ENCODE measurements at places on chromosomes 13 and 19.

- DNase-seq: no peak
These were observed 157.0 kb downstream of the KLF5 start for GRCh38 chr13:73215823-73216222.

GRCh38 chr19:12639901-12640613 is 26.5 kb downstream of the MAN2B1 start:
- peak; percentile 94 for DNase-seq

- no peak for DNase-seq
These were observed 24.3 kb downstream of the COL4A2 start for GRCh38 chr13:110331362-110331761.

- DNase-seq: no peak
These were observed 913 bp downstream of the MZF1 start for GRCh38 chr19:58572026-58572817.

GRCh38 chr13:24500977-24501376 is 11.6 kb downstream of the PARP4 start:
- no peak for DNase-seq

GRCh38 chr13:31986676-31987470 is 44.7 kb upstream of the FRY start:
- DNase-seq: no peak

DNA sequence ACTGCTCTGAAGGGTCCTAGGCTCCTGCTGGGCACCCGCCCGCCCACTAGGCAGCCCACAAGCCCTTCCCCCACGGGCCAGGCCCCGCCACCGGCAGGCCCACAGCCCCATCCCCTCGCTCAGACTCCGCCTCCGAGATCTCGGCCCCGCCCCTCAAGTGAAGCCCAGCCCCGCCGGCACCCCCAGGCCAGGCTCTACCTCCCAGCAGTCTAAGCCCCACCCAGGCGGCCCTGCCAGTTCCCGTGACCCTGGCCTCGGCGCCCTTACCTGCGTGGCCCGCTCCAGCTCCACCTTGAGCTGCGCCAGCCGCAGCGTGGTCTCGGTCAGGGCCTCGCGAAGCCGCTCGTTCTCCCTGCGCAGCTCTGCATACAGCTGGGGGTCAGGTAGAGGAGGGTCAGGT is 16.3 kb downstream of the EPS8L1 start:
- DNase-seq: no peak

GRCh38 chr13:36163286-36163685 is 32.1 kb upstream of the DCLK1 start:
- DNase-seq: no peak

DNA sequence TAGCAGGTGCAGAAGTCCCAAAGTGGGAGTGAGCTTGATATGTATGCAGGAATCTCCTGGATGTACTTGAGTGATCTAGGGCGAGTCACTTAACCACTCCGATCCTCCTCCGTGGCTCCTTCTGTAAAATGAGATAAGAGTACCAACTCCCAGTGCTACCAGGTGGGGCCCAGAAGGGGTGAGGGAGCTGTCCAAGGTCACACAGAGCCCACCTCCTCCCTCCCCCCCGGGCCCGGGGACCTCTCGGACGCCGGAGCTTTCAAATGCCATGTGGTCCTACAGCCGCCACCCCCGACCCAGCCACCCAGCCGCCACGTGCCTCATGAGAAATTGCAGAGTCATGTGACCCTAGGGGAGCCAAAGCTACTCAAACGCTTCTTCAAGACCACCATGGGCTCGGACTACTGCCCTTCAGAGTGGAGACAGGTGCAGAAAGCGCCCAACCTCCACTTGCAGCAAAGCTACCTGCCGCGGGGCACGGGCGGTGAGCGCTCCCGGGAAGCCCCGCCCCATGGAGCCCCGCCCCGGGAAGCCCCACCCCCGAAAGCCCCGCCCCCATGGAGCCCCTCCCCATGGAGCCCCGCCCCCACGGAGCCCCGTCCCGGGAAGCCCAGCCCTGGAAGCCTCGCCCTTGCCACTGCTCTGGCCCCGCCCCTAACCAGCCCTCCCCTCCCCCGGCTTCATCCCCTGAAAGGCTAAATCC is 10.1 kb upstream of the ZNF358 start:
- DNase-seq: peak; percentile 58

GRCh38 chr13:99656092-99656745 is 154.9 kb downstream of the TM9SF2 start:
- peak; percentile 91 for DNase-seq

GRCh38 chr19:36526581-36526980 is 1.5 kb downstream of the ZNF260 start:
- no peak for DNase-seq

DNA sequence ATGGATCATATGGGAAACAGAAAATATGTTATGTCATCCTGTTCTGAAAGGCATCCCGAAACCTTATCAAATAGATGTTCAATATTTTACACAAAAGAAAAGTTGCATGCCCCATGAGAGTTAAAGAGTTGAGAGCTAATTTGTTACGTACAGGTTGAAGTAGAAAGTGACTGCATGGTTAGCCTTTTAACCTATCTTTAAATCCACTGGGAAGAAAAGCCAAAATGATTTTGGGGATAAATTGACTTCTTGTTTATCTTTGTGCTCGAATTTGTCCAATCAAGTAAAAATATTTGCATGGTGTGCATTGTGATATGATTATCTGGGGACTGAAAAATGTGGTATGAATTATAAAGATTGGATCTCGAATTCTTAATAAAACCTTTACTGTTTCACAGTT is 230.1 kb downstream of the POSTN start:
- no peak for DNase-seq

GRCh38 chr13:102536695-102537485 is 59.9 kb upstream of the TPP2 start:
- DNase-seq: no peak

DNA sequence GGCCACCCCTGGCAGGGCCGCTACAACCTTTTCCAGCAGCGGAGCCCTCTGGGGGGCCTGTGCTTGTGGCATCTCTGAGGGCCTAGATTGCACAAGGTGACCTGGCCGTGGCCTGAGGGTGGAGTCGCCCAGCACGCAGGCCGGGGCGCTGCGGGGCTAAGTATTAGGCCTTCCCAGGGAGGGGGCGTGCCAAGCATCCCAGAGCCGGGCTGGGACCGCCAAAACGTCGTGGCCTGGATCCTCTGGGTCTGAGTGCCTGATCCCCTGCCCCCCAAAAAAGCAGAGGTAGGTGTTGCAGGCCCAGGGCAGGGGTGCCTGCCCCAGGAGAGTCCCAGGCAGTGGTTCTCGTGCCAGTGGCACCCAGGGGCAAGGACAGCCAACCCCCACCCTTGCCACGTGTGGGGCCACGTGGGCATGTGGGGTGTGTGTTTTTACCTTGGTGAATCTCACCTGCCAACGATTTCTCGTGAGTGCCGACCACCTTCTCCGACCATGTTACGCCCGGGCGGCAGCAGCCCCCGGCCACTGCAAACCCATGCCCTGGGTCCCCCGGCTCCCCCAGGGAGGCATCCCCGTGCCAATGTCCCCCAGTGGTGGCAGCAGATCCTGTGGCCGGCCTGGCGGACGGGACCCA is 12.6 kb upstream of the GNA15 start:
- DNase-seq: no peak

- no peak for DNase-seq
These were observed 12.6 kb upstream of the LMTK3 start for GRCh38 chr19:48524221-48524620.

DNA sequence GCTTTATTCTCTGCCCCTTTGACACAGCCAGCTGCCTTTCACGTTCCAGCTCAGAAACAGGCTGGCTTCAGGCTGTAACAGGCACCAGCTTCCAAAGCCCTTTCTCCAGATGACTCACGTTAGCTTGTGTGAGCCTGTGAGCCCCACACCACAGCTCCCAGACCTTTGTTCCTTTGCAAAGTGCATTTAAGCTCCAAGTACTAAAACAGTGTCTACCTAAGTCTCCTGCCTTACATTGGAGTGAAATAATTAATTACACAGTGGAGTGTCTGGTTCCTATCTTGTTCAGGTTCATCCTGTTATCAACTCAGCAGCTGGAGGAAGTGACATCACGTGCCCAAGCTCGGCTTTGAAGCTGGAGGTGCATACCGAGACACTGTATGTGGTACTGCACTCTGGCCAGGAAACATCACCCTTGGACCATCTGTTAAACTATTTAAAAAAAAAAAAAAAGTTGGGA is 475.8 kb downstream of the FOXO1 start:
- peak; percentile 77 for DNase-seq

GRCh38 chr13:113753171-113753570 is 5.9 kb upstream of the TMEM255B start:
- no peak for DNase-seq

- no peak for DNase-seq
These were observed 62.2 kb downstream of the PEG3 start for GRCh38 chr19:56778351-56778750.

- DNase-seq: no peak
These were observed 80.1 kb downstream of the KLF5 start for GRCh38 chr13:73138638-73139491.

DNA sequence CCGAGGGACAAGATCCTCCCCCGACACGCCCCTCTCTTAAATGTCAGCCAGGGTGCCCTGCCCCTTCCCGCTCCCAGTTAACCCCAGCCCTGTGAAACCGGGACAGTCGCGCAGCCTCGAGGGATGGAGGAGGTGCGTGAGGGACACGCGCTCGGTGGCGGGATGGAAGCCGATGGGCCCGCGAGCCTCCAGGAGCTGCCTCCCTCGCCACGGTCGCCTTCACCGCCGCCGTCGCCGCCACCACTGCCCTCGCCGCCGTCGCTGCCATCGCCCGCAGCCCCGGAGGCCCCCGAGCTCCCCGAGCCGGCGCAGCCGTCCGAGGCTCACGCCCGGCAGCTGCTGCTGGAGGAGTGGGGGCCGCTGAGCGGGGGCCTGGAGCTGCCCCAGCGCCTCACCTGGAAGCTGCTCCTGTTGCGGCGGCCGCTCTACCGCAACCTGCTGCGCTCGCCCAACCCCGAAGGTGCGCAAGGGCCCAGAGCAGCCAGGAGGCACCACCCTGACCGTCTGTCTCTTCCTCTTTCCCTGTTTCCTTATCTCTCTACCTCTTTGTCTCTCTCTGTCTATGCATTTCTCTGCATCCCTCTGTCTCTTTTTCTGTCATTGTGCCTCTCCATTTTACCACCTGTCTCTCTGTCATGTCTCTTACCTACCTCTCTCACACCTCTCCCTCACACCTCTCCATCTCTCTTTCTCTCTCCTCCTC is at the start of gene NCCRP1:
TSS of gene NCCRP1 (plus strand) at position 105 of the 703 bp plus-strand sequence. CDS start at position 124, 19 bp downstream.
- no peak for DNase-seq

GRCh38 chr13:52779103-52779502 is 39.5 kb upstream of the CNMD start:
- DNase-seq: no peak

DNA sequence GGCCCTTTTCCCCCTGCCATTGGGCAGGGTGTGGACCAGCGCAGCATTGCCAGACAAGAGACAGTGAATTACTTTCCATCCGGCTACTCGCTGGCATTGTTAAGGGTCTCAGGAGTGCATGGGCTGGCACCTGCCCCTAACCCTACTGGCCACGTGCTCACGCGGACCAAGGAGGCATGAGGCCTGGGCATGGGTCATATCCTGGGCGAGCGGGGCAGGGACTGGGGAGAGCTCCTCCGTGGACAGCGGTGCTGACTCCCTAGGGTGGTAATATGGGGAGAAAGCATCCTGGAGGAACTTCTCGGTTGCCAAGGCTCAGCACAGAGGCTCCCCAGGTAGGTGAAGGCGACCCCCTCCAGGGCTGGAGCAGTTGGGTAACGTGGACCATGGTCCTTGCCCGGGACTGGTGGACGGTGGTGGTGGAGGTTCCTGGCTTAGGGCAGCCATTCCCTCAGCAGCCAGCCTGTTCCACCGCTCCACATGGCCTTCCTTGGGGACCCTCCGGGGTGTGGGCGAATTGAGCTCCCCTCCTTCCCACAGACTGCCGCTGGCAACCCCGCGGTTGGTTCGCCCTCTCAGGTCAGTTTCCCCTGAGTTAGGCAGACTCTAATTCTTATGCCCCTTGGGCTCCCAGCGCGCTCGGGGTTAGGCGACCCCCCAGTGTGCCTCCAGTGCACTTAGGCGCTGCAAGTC is 465.1 kb downstream of the SLITRK5 start:
- DNase-seq: no peak

- DNase-seq: no peak
These were observed 6.5 kb upstream of the FKRP start for GRCh38 chr19:46739290-46739771.

DNA sequence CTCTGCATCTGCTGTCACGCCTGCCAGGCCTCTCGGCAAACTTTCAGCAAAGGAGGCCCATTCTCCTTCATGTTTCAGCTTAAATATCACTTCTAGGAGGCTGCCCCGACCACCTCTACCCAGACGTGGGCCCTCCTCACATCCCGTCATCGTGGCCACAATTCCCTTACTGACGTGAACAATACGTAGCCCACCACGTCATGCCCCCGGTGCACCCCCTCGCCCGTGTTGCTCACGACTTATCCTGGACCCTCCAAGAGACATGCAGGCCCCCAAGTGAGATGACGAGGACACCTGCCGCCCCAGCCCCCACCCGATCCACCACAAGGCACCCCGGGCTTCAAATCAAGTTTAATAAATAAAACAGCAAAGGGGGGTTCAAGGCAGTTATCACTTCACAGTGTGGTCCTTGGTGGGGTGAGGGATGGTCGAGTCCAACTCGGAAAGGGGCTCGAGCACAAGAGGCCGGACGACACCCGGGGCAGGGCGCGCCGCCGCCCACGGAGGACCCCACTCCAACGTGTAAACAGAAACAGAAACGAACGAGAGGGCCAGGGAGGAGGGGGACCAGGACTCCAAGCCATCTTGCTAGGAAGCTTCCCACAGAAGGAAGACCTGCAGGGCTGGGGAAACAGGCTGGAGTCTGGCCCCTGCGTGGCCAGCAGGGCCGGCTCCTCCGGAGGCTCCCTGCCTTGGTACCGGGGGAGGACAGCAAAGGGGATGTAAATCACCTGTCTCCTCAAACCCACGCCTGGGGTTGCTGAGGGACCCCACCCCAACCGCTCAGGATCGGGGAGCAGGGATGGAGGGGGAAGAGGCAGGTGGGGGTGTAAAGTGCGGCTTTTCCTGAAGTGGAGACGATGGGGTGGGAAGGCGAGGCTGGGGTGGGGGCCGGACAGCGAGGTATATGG is 14.3 kb upstream of the PLPP2 start:
- DNase-seq: no peak

- no peak for DNase-seq
These were observed 26.7 kb upstream of the PABPC3 start for GRCh38 chr13:25069236-25069635.

DNA sequence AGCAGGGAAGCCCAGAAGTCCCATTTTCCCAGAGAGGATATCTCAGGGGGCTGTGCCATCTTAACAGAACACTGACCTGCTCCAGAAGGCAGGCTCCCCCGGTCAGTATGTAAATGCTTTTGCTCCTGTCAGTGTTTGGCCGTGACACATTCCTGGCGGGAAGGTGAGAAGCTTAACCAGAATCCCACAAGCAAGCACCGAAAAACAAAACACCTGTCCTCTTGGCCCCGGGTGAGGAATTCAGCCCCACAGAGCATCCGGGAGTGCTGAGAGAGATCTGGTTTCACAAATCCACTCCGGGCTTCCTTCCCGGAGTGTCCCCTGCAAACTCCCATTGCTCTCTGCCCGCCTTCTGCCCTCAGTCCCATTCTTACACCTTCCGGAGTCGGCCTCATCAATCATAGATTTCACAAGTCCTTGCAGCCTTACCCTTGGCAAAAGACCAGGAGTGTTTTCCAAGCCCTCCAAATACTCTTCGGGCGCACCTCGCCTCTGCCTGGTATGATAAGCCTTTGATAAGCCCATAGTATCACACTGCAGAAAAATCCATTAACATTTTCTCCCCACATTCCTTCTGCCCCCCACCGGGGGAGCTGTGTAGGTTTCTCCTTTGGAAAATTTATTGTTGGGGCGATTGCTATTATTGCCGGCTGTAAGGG is 12.2 kb downstream of the TPM4 start:
- no peak for DNase-seq

GRCh38 chr13:112899281-112900225 is 69.5 kb upstream of the MCF2L start:
- no peak for DNase-seq

- no peak for DNase-seq
These were observed 442 bp upstream of the RFC3 start for GRCh38 chr13:33817513-33817900.

All from stimulated activated CD8-positive, alpha-beta memory T cell treated with anti-CD3 and anti-CD28 coated beads, Interleukin-4, amount 100 ng/mL, for 48 hours (primary cell).